ENCODE measurements at places on chromosomes 3 and 15.
A peak's percentile ranks its signal among the peaks of the same experiment; 100 is the strongest.

- no peaks in the 10 kb centered on the region for H3K36me3 ChIP-seq
- DNase-seq: peak; percentile 67
- no peak overlapping the region for H3K27ac ChIP-seq
- H3K27me3 ChIP-seq: no peaks in the 10 kb centered on the region
Observed at GRCh38 chr3:135447483-135447882, 518.0 kb upstream of the PPP2R3A start.

GRCh38 chr3:160927620-160928019 lies 171.6 kb downstream of the PPM1L start:
- no peaks in the 10 kb centered on the region for H3K27me3 ChIP-seq
- no peak overlapping the region for H3K27ac ChIP-seq
- H3K4me1 ChIP-seq: no peaks in the 10 kb centered on the region

- H3K36me3 ChIP-seq: no peaks in the 10 kb centered on the region
- H3K27ac ChIP-seq: no peak overlapping the region
- H3K4me3 ChIP-seq: no peak overlapping the region
- no peaks in the 10 kb centered on the region for H3K27me3 ChIP-seq
- H3K4me1 ChIP-seq: no peaks in the 10 kb centered on the region
- no peak for DNase-seq
Observed at GRCh38 chr3:190086191-190086590, 34.5 kb downstream of the P3H2 start.

GRCh38 chr3:129867506-129868124 lies 25.9 kb downstream of the TMCC1 start:
- H3K27me3 ChIP-seq: no peaks in the 10 kb centered on the region
- no peak overlapping the region for H3K4me3 ChIP-seq
- DNase-seq: no peak
- H3K27ac ChIP-seq: no peak overlapping the region
- H3K36me3 ChIP-seq: no peaks in the 10 kb centered on the region

DNA sequence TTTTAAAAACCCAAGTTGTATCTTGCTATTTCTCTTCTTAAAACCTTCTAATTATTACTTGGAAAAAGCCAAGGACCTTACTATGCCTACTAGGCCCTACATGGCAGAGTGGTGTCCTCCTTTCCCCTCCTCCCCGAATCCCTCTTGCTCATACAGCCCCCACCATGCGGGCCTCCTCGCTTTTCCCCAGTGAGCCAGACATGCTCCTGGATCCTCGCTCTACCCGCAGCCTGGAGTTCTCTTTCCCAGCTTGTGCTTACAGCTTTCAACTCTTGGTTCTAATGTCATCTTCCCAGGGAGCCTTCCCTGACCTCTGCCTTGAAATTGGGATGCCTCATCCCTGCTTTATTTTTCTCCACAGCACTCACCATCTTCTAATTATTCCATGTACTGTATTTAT lies 111.8 kb upstream of the TLE3 start:
- no peaks in the 10 kb centered on the region for H3K36me3 ChIP-seq
- H3K27ac ChIP-seq: no peak overlapping the region
- H3K4me3 ChIP-seq: no peak overlapping the region
- DNase-seq: no peak
- H3K27me3 ChIP-seq: no peaks in the 10 kb centered on the region
- H3K4me1 ChIP-seq: peaks cover under 1% of the 10 kb centered on the region

- H3K4me1 ChIP-seq: peaks cover 8% of the 10 kb centered on the region
- peak; percentile 51 for DNase-seq
- no peaks in the 10 kb centered on the region for H3K36me3 ChIP-seq
- no peaks in the 10 kb centered on the region for H3K27me3 ChIP-seq
- no peak overlapping the region for H3K27ac ChIP-seq
Observed at GRCh38 chr3:99842826-99843589, 25.3 kb downstream of the CMSS1 start.

DNA sequence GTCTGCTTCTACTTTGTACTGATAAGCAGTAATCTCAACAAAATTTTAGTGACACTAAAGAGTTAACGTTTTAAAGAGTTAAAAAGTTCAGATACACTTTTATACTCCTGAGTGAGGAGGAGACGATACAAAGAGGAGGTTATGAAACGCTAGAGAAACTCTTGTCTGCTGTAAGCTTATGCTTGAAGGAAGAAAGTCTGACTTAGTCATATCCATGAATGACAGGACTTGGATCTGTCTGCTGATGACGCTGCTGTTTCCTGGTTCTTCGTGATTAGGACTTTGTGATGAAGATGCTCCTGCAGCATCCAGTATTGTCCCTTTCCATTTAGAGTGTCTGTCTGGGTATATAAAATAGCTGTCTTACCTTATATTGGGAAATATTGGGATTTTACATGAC lies 15.8 kb downstream of the TCF12 start:
- H3K36me3 ChIP-seq: peaks cover 10% of the 10 kb centered on the region
- H3K4me3 ChIP-seq: no peak overlapping the region
- H3K27ac ChIP-seq: no peak overlapping the region
- no peak for DNase-seq
- no peaks in the 10 kb centered on the region for H3K27me3 ChIP-seq

GRCh38 chr15:52309154-52309548 lies 13.5 kb upstream of the MYO5C start:
- peaks cover 10% of the 10 kb centered on the region for H3K36me3 ChIP-seq
- no peak overlapping the region for H3K4me3 ChIP-seq
- H3K4me1 ChIP-seq: no peaks in the 10 kb centered on the region
- DNase-seq: no peak
- no peak overlapping the region for H3K27ac ChIP-seq

DNA sequence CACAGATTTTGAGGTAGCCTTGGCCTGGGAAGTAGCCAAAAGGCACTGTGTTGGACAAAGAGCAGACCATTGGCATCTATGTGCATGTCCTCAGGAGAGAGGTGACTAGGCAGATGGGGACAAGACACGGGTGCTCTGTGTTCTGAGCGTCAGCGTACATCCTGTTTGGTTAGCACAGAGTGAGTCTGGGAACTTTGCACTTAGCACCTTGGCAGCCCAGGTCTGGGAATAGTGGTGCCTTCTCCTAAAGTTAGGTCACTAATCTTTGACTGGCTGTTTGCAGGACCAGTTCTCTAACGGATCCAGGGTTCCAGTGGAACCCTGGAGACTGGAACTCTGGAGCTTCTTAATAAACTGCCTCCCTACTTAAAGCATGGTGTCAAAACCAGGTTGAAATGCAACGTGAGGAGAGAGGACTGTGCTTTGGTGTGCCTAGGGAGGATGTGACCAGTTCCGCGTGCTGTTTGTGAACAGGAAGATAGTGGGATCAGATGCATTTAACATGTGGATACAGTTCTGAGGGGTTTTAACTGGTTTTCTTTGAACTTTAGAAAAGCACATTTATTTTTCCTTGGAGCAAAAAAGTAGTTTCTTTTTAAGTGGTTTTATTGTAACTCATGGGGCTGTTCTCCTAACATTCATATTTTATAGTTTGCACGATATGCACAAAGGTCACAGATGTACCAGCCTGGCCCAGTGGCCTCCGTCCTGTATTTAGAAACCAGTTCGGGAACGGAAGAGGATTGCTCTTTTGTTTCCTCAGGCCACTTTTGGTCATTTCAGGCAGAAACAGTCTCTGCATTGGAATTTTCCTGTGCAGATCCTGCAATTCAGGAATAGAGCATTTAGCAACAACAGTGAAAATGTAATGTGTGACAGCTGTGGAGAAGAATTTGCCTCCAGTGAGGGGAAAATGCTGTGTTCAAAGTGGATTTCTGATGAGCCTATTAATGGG lies 48.8 kb downstream of the ABHD2 start:
- no peak for DNase-seq
- peaks cover 63% of the 10 kb centered on the region for H3K4me1 ChIP-seq
- peaks cover 21% of the 10 kb centered on the region for H3K36me3 ChIP-seq
- H3K27ac ChIP-seq: no peak overlapping the region

DNA sequence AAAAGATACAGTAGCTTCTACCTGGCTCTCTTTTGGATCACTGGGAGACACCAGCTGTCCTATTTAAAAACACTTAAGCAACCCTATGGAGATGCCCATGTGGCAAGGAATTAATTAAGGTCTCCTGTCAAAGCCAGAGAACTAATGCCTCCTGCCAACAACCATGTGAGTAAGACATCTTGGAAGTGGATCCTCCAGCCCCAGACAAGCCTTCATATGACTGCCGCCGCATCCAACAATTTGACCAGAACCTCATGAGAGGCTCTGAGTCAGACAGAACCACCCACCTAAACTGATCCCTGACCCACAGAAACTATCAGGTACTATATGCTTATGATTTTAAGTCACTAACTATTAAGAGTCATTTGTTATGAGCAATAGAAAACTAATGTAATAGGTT lies 22.3 kb downstream of the IFT80 start:
- H3K36me3 ChIP-seq: peaks cover 3% of the 10 kb centered on the region
- H3K4me1 ChIP-seq: no peaks in the 10 kb centered on the region
- H3K27ac ChIP-seq: no peak overlapping the region
- H3K4me3 ChIP-seq: no peak overlapping the region
- H3K27me3 ChIP-seq: no peaks in the 10 kb centered on the region
- DNase-seq: no peak

GRCh38 chr3:40366203-40367162 lies 20.5 kb upstream of the ENTPD3 start:
- H3K4me1 ChIP-seq: no peaks in the 10 kb centered on the region
- DNase-seq: no peak
- H3K27ac ChIP-seq: no peak overlapping the region
- H3K27me3 ChIP-seq: no peaks in the 10 kb centered on the region
- no peaks in the 10 kb centered on the region for H3K36me3 ChIP-seq
- no peak overlapping the region for H3K4me3 ChIP-seq

GRCh38 chr3:161274691-161275298 lies 53.7 kb downstream of the NMD3 start:
- H3K4me3 ChIP-seq: no peak overlapping the region
- H3K27ac ChIP-seq: peak overlapping the region; percentile 2
- DNase-seq: peak; percentile 74
- no peaks in the 10 kb centered on the region for H3K27me3 ChIP-seq
- no peaks in the 10 kb centered on the region for H3K36me3 ChIP-seq

DNA sequence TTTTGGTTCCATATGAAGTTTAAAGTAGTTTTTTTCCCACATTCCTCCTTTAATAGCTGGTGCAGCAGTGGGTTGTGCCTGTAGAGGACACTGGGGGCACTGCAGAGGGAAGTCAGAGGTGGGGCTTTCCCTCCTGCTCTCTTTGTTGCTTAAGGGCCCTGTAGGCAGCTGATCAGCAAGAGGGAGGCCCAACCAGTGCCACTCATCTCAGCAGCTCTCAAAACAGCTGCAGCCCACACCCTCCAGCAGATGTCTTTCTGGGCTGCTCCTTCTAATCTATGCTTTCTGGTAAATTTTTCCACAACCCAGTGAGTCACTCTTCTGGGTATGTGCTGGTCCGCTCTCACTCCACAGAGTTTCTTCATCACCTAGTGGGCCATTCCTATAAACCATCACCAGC lies 263.8 kb downstream of the FEZF2 start:
- no peak overlapping the region for H3K4me3 ChIP-seq
- H3K27me3 ChIP-seq: no peaks in the 10 kb centered on the region
- no peak overlapping the region for H3K27ac ChIP-seq
- no peak for DNase-seq
- H3K4me1 ChIP-seq: no peaks in the 10 kb centered on the region
- no peaks in the 10 kb centered on the region for H3K36me3 ChIP-seq

GRCh38 chr3:14415501-14415900 lies 13.1 kb downstream of the SLC6A6 start:
- H3K36me3 ChIP-seq: peaks cover 30% of the 10 kb centered on the region
- H3K4me1 ChIP-seq: peaks cover 11% of the 10 kb centered on the region
- H3K27me3 ChIP-seq: no peaks in the 10 kb centered on the region
- no peak for DNase-seq

GRCh38 chr3:79339846-79340245 lies 428.0 kb downstream of the ROBO1 start:
- H3K27ac ChIP-seq: no peak overlapping the region
- no peak for DNase-seq
- H3K36me3 ChIP-seq: no peaks in the 10 kb centered on the region
- H3K4me1 ChIP-seq: no peaks in the 10 kb centered on the region

DNA sequence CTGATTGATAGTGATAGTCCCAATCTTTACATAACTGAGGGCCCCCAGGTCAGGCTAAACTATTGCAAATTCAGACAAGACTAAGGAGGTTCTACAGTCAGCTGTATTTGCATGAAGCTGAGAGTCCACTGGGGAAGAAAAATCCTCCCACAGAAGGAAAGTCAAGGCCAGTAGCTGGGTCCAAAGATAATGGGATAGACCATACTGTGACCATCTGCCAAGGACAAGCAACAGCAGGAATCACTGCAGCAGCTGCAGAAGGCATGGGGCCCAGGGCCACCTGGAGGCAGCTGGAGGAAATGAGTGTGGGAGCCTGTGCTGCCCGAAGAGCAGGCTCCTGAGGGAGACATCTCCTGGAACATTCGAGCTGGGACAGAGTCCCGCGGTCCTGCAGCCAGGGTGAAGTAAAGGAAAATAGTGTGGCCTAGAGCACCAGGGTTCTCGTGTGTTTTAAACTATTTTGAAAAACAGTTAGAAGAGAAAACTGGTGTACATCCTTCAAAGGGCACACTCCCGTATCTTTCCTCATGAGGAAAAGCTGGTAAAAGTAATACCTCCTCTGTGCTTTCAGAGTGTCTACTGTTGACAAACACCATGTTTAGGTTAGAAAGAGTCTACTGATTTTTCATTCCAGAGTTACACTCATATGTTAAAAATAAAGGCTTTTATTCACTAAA lies 13.2 kb upstream of the TMEM212 start:
- H3K27me3 ChIP-seq: no peaks in the 10 kb centered on the region
- H3K4me3 ChIP-seq: no peak overlapping the region
- H3K36me3 ChIP-seq: no peaks in the 10 kb centered on the region
- peaks cover 28% of the 10 kb centered on the region for H3K4me1 ChIP-seq
- H3K27ac ChIP-seq: no peak overlapping the region
